Activated CD4-positive, alpha-beta memory T cell treated with anti-CD3 and anti-CD28 coated beads, Interleukin-2, amount 10 ng/mL, durations not matched to agents 7 days and 5 days (primary cell): ENCODE measurements at places on chromosomes 7 and 10. TPM values are rescaled to one million over a fixed set of nuclear protein-coding genes. Genes with fewer than 3 reads are reported as not detected.

The AQP1 gene
- 0.25 TPM for total RNA-seq

DNA sequence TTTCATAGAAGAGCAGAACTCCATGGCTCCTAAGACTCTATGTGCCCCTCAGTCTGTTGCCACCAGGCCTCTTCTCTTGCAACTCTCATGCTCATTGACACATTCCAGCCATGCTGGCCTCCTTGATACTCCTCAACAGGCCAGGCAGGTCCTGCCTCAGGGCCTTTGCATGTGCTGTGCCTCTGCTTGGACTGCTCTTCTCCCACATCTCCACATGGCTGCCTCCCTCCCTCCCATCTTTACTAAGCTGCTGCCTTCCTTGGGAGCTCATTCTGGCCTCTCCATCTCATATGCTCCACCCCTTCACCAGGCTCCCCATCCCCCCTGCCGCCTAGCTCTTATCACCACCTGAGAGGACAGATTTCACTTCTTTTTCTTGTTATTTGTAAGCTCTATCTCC, 103.8 kb upstream of the GPR26 start:
- no peak for DNase-seq

The HTRA1 gene
- total RNA-seq = not detected

- DNase-seq = no peak
These were observed 2.7 kb downstream of the STK17A start for GRCh38 chr7:43585562-43585961.

DNA sequence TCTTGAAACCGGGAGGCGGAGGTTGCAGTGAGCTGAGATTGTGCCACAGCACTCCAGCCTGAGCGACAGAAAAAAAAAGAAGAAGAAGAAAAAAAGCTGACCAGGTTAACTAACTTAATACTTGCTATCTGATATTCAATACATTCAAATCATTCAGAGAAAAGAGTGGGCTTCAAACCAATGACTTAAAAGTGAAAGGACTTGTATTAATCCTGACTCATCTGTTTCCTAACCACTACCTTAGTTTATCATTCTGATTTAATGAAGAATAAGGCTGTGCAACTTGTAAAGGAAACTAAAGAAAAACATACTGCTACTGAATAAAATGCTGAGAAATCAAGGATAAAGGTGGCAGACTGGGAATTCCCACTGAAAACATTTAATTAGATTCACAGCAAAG, 128.4 kb downstream of the NRBF2 start:
- no peak for DNase-seq

The RARRES2 gene
- total RNA-seq = not detected

DNA sequence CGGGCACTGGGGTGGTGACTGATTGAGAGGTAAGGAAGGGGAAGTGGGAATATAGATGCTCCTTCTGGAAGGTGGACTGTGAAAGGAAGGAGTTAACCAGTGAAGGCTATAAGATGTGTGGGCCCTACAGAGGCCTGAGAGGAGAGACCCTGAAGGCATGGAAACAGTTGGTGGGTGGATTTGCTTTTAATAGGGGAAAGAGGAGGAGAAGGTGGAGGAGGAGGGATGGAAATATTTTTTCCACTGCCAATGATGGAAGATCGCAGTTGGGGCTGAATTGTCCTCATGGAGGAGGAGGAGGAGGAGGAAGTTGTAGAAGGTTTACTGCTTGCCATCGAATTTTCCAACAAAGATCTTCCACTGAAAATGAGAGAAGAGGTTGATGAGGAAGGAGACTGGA, 80.3 kb downstream of the KIAA1217 start:
- no peak for DNase-seq
